Dorsolateral prefrontal cortex (tissue), 122 donors: ENCODE measurements at places on chromosomes 4 and X. TPM values are rescaled to one million over a fixed set of nuclear protein-coding genes. Genes with fewer than 3 reads are reported as not detected.

EXOC1L gene
- not detected for total RNA-seq

ANKRD37 gene
- 10.6 TPM for total RNA-seq

MFSD8 gene
- 18.2 TPM for total RNA-seq

GIMD1 gene
- not detected for total RNA-seq

TAB3 gene
- total RNA-seq, result 21.9 TPM

CYLC1 gene
- not detected for total RNA-seq

ARMCX2 gene
- 54.0 TPM for total RNA-seq
